ENCODE measurements at places on chromosomes 11 and 22. TPM values are rescaled to one million over a fixed set of nuclear protein-coding genes. Genes with fewer than 3 reads are reported as not detected.

The OR52R1 gene
- not detected for total RNA-seq

The TNNT3 gene
- total RNA-seq: not detected

The OR8D1 gene
- total RNA-seq: not detected

The NCAM1 gene
- total RNA-seq: 0.40 TPM

The SLC5A4 gene
- total RNA-seq: 0.93 TPM

The SPON1 gene
- total RNA-seq: not detected

The APOA4 gene
- not detected for total RNA-seq

The OR8D4 gene
- under 0.01 TPM for total RNA-seq

The OR52I1 gene
- total RNA-seq: not detected

The GLB1L3 gene
- total RNA-seq: not detected

The RIMBP3B gene
- not detected for total RNA-seq

The MIOX gene
- total RNA-seq: not detected

The PGA5 gene
- total RNA-seq: not detected

The POU2F3 gene
- not detected for total RNA-seq

The DNHD1 gene
- total RNA-seq: 9.0 TPM

The PRODH gene
- not detected for total RNA-seq

The ART1 gene
- total RNA-seq: not detected

The SUSD2 gene
- total RNA-seq: 0.13 TPM

The TBX10 gene
- not detected for total RNA-seq

The SAA4 gene
- total RNA-seq: not detected

The GGTLC2 gene
- total RNA-seq: not detected

The SLN gene
- total RNA-seq: not detected

The SLC22A8 gene
- total RNA-seq: not detected

The PKP3 gene
- total RNA-seq: 0.13 TPM

The GAL gene
- 5.3 TPM for total RNA-seq

The CRYBB1 gene
- not detected for total RNA-seq

The CHRM4 gene
- total RNA-seq: 0.07 TPM

The MYEOV gene
- 1.9 TPM for total RNA-seq

The TPBGL gene
- 0.07 TPM for total RNA-seq

The SYT9 gene
- total RNA-seq: 0.22 TPM

The ATP6V1E1 gene
- total RNA-seq: 117 TPM

The MAPK1 gene
- 87.6 TPM for total RNA-seq

The TIMP3 gene
- 0.40 TPM for total RNA-seq

The CDCA5 gene
- 18.0 TPM for total RNA-seq

The TMEM121B gene
- 0.50 TPM for total RNA-seq

The IL17RA gene
- total RNA-seq: 13.0 TPM

The TSPAN32 gene
- total RNA-seq: not detected

The PHLDB1 gene
- 115 TPM for total RNA-seq

The MRPL49 gene
- 63.3 TPM for total RNA-seq

The SELENOM gene
- total RNA-seq: 38.0 TPM

The PNPLA2 gene
- 27.0 TPM for total RNA-seq

The FAM180B gene
- total RNA-seq: not detected

The SERPIND1 gene
- total RNA-seq: 1.5 TPM

The OR56A1 gene
- total RNA-seq: not detected

The EFCAB6 gene
- 0.27 TPM for total RNA-seq

The PATE4 gene
- total RNA-seq: not detected

The CCDC15 gene
- 7.7 TPM for total RNA-seq

The CCDC73 gene
- not detected for total RNA-seq

The ACCSL gene
- not detected for total RNA-seq

The SMC1B gene
- not detected for total RNA-seq

The FBLN1 gene
- total RNA-seq: 0.14 TPM

The TRIM49C gene
- not detected for total RNA-seq

The NTM gene
- 0.66 TPM for total RNA-seq

Measured in thoracic aorta endothelial cell (primary cell).